ENCODE measurements at places on chromosomes 2 and 18.

DNA sequence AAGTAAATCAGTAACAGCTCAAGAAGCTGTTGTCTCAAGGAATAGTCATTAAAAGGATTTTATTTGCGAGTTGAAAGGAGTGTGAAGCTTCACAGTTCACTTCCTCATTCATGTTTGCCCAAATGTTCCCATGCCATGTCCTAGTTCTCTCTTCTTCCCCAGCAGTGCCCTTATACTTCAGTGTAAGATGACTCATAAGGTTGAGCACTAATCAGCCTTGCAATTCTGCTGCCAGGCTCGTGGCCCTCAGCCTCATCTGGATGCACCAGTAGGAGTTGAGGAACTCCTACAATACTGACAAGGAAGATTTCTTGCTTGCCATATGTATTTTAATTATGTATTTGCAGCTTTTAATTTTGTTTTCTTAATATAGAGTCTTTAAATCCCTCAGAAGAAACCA lies 1980.4 kb downstream of the SUCLG1 start:
- no peak for DNase-seq

DNA sequence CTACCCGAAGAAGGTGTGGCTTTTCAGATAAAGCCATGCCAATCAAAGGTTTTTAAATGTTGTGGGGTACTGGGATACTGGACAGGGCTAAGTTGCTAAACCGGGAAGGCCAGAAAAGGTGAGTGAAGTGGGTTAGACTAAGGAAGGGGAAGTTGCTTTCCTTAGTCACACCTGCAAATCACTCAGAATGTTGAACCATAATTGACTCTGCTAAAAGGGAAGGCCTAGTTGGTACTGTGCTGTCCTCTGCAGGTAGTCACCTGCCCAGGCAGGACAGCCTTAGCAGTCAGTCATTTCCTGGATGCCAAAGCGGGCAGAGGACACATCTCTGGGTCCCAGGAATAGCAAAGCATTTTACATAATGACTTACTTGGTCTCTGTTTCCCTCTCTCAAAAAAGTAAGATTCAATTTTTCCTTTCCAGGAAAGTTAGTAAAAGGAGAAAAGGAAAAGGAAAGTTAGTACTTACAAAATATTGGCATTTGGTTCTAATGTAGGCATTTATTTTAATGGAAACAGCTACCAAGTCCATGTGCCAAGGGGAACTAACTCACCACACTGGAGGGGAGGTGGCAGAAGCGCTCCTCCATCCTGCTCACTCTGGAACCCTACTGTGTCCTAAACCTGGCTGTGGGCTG lies 60.3 kb downstream of the RFTN2 start:
- DNase-seq: peak; percentile 41

DNA sequence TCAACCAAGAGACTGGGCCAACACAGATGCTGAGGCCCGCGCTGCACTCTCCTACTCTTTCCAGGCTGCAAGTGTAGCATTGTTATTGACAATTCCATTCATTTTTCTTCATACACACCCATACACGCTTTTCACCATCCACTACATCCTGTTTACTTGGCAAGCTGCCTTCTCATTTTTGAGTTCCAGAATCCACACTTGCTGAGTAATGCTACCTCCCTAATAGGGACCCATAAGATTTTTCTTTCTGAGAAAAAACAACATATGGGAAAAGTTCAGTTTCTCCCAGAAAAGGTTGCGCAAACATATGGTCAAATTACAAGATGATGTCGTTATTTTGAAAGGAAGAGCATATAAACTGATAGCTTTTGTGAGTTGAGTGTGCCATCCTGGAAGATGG lies 3.3 kb upstream of the NETO1 start:
- no peak for DNase-seq

GRCh38 chr2:102114290-102114721 lies 28.2 kb upstream of the IL1R1 start:
- no peak for DNase-seq

Measured in lung (tissue), 17 donors.